NK-92 treated with Interleukin-12 subunit alpha and Interleukin-12 subunit beta, amount 100 ng/mL, for 24 hours (cell line): ENCODE measurements at places on chromosomes 11 and 22.

DNA sequence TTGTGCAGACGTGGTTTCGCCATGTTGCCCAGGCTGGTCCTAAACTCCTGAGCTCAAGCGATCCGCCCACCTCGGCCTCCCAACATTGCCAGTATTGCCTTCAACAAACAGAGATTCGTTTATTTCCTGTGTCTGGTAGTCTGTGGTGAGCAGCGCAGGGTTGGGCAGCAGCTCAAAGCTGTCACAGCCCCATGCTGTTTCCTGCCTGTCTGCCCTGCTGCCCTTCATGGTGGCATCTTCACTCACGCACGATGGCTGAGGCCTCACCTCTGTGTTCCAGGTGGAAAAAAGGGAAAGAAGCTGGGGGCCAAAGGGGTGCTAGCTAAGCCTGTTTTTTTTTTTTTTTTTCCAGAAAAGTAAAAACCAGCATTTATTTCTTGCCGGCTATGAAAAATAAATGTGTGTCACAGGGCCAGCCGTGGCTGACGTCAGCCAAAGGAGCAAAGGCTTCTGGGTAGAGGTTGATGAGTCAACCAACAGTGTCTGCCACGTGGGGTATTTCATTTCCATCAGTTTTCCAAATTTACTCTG, 28.8 kb downstream of the TBC1D22A start:
- DNase-seq = peak; percentile 65

DNA sequence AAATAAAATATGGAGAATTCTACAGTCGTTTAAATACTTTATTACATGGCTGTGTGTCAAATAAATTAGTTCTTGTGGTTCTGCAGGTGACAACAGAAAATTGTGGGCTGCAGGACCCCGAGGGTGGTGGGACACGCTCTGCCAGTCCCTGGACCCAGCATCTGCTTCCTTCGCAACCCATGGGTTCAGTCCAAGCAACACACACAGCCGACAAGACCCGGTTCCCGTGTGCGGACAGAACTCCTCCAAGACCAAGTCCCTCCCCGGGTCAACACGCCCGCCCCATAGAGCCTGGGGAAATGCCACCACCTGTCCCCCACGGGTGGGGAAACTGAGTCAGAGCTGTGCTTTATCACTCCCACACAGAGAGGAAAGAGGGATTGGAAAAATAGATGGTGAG, 238.9 kb downstream of the BRD1 start:
- no peak for DNase-seq

GRCh38 chr22:44928711-44929358, 81.0 kb downstream of the PHF21B start:
- DNase-seq = no peak

DNA sequence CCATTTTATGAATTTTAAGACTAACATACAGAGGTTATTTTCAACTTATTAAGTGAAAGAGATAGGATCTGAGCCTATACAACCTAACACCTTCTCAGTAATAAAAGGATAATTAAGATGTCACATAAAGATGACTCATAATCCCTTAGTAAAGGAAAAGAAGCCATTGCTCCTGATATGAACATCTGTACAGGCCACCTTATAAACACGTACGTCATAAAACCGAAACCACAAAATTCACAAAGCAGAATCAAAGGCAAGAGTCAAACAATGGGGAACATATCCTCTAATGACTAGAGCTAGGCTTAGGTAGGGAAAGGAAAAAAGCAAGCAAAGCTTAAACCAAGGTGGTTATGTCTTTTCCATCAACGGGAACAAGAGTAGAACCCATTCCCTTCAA, 103.5 kb downstream of the KCNA4 start:
- no peak for DNase-seq

DNA sequence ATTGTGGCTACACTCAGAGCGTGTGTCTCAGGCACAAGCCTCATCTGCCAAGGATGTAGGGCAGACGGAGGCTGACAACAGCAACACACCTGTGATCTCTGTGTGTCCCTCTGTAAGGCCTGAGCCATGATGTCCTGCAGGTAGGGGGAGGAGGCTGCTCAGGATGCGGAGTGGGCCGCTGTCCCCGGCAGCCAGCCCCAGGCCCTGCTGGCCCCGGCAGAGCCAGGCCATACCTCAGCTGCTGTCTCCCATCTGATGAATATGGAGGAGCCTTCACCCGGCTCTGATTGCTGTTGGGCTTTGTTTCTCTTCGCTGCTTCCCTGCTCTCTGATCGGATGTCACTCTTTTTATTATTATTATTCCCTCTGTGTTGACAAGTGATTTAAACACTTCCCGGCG, 83.6 kb upstream of the NCAM1 start:
- no peak for DNase-seq
